NCI-H1092 treated with DMSO at 0.1 percent for 48 hours (cell line): ENCODE measurements at places on chromosomes 7 and 10.

- DNase-seq, result no peak
These were observed 191.2 kb upstream of the PRSS1 start for GRCh38 chr7:142557971-142558582.

GRCh38 chr7:123460616-123461015 is 73.8 kb downstream of the IQUB start:
- no peak for DNase-seq

DNA sequence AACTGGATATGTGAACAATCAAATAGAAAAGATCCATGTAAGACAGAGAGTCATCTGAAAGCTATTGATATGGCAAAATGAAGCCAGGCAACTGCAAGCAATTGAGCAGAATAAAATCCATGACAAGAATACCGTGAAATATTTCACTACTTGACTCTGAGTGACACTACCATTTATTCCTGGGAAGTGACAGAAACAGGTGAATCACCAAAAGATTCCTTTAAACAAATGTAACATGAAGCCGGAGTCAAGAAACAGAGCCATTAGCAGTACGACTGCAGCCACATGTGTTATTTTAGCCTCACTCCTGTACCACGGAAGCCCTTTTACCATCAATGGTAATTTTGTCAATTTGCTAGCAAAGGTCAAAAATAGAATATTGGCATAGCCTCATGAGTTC is 197.7 kb upstream of the POT1 start:
- no peak for DNase-seq

- no peak for DNase-seq
These were observed 269.6 kb downstream of the SLC25A13 start for GRCh38 chr7:96052289-96052688.

DNA sequence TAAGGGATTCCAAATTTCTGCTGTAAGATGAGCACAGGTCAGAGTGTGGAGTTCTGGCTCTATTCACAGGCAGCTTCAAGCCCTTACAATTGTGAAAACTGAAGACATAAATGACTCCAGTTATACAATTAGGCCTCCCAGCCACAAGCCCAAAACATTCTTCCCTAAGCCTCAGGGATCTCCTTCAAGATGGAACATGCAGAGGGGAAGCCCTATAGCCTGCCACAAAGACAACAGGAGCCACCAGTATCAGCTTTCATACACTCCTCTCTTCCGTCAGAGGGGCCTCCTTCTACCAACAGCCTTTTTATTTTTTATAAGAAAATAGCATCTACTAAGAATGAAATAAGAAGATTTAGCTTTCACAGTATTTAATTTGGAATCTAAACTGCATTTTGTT is 46.5 kb downstream of the DLD start:
- DNase-seq, result no peak

- no peak for DNase-seq
These were observed 36.1 kb upstream of the ZNF138 start for GRCh38 chr7:64758151-64758550.

DNA sequence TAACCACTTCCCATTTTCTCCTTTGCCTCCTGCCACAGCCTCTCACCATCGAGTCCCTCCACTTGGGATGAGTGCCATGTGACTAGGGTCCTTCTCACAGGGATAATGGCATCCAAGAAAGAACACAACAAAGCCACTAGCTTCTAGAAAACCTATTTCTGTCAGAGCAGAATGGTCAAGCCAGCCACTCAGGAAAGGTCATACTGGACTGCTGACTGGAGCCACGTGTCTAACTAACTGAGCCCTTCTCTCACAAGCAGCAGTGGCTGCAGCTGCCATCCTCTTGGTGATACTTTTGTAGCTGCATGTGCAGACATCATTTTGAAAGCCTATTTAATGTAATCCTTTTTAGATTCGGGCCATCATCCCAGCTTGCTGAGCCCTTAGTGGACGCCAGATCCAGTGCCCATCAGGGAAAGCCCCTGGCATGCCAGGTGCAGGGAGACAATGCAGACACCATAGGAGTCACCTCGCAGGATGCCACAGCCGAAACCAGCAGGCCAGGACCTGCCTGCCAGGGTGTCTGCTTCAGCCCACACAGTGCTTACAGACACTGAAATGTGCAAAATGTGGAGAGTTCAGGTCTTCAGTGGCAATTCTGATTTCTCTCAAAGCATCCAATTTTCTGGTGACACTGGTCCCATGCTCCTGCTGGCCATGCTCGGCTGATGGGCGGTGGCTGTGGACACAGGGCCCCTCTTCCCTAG is 98.3 kb upstream of the DDC start:
- no peak for DNase-seq

GRCh38 chr10:71590781-71591350 is 128.7 kb downstream of the C10orf105 start:
- peak; percentile 16 for DNase-seq

GRCh38 chr7:159095979-159096411 is 48.7 kb downstream of the VIPR2 start:
- no peak for DNase-seq

- DNase-seq, result no peak
These were observed 100.6 kb downstream of the BAMBI start for GRCh38 chr10:28777911-28778310.

GRCh38 chr7:1244700-1245523 is 12.2 kb downstream of the UNCX start:
- DNase-seq, result no peak

DNA sequence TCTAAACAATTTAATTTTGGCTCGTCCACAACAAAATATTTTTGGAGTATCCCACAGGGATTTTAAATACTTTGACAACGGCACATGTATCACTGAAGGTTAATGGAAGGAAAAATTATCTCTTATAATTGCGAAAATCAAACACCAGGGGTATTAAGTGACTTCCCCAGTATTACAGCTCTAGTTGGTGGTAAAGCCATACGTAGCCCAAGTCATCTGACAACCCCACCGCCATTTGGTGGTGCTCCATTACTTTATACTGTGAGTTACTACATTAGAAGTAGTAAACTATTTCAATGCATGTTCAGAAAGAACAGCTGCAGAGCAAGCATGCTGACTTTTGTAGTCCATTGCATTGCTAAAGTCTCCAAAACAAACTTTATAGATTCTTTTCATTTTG is 179.7 kb downstream of the HGF start:
- no peak for DNase-seq

- DNase-seq, result no peak
These were observed 197.5 kb downstream of the PTN start for GRCh38 chr7:137146012-137146455.

GRCh38 chr10:5088703-5089261 is 5.4 kb upstream of the AKR1C3 start:
- no peak for DNase-seq

GRCh38 chr7:137935884-137936508 is 65.9 kb downstream of the CREB3L2 start:
- DNase-seq, result no peak

- DNase-seq, result no peak
These were observed 2.9 kb upstream of the IGFBP1 start for GRCh38 chr7:45885264-45885882.

- DNase-seq, result no peak
These were observed 30.3 kb upstream of the CREB3L2 start for GRCh38 chr7:138032186-138032585.

- DNase-seq, result no peak
These were observed 176.4 kb upstream of the HPS1 start for GRCh38 chr10:98623176-98623575.

GRCh38 chr10:113047963-113048781 is 98.1 kb downstream of the TCF7L2 start:
- DNase-seq, result no peak

- DNase-seq, result no peak
These were observed 21.3 kb downstream of the SSMEM1 start for GRCh38 chr7:130228840-130229502.

GRCh38 chr10:70432101-70432500 is 9.4 kb downstream of the NODAL start:
- peak; percentile 6 for DNase-seq

DNA sequence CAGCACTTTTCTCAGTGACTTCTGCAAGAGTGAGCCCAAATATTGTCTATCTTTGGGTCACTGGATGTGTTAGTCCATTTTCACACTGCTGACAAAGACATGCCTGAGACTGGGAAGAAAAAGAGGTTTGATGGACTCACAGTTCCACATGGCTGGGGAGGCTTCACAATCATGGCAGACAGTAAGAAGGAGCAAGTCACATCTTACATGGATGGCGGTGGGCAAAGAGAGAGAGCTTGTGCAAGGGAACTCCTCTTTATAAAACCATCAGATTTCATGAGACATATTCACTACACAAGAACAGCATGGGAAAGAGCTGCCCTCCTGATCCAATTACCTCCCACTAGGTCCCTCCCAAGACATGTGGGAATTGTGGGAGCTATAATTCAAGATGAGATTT is 6.1 kb upstream of the HSPA12A start:
- DNase-seq, result no peak

DNA sequence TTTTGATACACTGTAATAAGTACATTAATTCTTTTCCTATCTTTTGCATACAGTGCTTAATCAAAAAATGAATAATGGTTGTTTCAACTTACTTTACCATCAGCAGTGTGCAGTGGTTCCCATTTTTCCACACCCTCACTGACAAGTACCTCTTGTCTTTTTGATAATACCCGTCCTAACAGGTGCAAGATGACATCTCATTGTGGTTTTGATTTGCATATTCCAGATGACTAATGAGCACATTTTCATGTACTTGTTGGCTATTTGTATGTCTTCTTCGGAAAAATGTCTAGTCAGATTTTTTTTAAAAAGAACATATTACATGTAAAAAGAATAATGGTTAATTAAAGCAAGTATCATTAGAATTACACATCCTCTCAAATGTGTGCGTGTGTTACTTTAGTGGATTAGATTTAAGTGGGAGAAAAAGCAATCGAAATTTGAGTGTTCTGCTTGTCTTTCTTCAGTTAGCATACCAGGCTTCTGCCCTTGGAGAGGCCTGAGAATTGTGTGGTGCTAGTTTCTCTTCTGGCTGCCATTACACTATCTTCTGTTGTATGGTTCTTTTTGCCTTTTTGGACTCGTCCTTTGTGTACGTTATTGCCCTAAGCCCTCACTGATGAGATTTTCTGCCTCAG is 291.2 kb downstream of the AUTS2 start:
- no peak for DNase-seq

- DNase-seq, result no peak
These were observed 106.4 kb upstream of the SDK1 start for GRCh38 chr7:3194501-3195141.

GRCh38 chr7:47335557-47336471 is 246.1 kb downstream of the TNS3 start:
- no peak for DNase-seq

- peak; percentile 11 for DNase-seq
These were observed 134.0 kb downstream of the CD36 start for GRCh38 chr7:80772347-80772993.
